ENCODE measurements at places on chromosomes 12 and 14. TPM values are rescaled to one million over a fixed set of nuclear protein-coding genes. Genes with fewer than 3 reads are reported as not detected.

DNA sequence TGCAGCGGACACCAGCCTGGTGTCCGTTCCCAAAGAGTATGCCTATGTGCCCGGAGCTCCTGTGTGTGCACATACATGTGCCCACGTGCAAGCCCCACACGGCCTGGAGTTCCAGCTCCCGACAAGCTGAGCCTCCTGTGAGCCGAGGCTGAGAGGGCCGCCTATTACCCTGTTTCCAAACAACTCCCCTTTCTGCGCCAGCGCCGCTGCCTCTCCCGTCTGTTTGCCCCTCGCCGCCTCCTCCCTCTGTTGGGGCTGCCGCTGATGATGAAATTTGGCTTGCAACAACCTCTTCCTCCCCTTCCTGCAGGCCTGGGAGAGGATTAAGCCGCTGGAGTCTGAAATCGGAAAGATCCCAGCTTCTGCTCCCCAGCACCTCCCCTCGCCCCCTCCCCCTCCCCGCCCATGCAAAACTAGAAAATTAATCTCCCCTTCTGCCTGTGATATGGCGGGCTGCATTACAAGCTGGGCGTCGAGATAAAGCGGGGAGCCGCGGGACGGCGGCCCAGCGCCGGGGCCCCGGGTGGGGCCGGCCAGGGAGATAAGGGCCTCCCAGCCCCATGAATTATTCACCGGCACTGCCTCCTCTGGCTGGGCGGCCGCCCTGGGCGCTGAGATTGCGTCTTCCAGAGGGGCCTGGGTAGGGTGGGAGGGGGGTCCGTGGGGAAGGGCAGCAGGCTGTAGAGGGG lies 6.8 kb upstream of the ASIC1 start:
- DNase-seq: peak; percentile 78

DNA sequence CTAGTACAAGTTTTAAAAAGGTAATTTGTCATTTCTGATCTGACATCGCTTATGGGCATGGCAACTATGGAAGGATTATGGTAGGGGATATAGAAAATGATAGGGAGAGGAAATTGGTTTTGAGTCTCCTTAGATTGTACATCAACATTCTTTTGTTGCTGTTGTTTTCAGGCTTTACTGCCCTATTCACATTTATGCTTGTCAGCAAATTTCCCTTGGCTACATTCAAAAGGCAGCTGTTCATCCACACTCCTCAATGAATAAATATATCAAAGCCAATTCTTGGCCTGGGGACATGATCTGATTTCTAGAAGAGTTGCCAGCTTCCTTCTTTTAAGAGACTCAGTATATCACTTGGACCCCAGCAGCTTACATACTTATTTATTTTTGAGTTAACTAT lies 283.4 kb downstream of the CEP128 start:
- no peak for DNase-seq

DNA sequence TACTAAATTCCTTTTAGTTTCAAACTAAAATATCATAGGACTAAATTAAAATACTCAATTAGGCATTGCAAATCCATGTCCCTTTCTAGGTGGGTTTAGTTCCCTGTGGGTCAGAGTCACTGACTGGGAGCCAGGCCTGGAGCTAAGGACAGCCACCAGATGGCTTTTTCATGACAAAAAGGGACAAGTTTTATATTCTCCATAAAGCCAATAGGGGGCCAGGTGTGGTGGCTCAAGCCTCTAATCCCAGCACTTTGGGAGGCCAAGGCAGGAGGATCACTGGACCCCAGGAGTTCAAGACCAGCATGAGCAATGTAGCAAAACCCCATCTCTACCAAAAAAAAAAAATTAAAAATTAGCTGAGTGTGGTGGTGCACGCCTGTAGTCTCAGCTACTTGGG lies 35.4 kb upstream of the EIF5 start:
- DNase-seq: no peak

- no peak for DNase-seq
These were observed 58.0 kb upstream of the EVL start for GRCh38 chr14:100007254-100007653.

DNA sequence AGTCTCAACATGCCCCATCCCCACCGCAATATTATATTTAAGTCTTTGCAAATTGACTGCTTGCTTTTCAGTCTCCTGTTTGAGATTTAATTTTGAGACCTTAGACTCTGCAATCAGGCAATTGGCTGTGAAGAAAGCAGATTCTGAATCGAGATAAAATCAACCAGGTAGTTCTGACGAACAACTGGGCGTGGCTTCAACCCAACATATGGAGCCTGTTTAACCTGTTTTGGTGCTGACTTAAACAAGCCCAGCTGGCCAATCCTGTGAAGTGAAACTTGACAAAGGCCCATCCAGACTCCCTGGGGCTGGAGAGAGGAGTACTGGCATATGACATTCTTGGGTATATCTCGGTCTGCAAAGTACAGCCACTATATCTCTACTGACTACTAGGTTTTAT lies 9.8 kb upstream of the CIPC start:
- peak; percentile 84 for DNase-seq

- no peak for DNase-seq
These were observed 524.8 kb downstream of the SOX5 start for GRCh38 chr12:23424685-23425084.

- DNase-seq: no peak
These were observed 2.3 kb downstream of the HDAC7 start for GRCh38 chr12:47817272-47818006.

DNA sequence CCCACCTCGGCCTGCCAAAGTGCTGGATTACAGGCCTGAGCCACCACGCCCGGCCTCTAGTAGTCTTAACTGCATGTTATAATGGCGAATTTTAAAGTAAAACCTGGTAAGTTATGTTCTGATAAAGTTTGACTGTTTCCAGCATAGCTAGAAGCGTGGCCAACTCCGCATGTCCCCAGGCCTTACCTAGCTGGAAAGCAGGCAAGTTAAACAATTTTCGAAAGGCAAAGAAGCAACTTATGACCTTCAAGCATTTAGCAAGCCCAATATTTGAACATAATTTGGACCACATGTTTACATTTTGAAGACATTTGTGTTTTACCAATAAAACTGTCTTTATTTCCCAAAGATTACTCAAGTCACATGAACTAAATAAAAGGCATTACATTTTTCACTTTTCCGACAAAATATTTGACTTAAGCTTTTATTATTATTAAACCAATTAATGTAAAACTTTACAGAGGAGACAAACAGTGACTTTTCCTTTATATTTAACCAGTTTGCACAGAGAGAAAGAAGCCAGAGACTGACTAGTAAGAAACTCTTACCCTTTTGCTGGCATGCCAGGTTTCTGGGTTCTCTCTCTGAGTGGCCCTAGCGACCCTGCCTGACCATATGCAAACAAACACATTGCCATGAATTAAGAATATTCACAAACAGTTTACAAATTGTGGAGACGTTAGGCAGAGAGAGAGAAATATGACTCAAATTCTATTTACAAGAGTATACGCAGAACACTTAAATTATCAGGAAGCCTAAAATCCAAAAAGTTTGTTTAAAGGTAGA lies 106.3 kb downstream of the RIN3 start:
- no peak for DNase-seq

DNA sequence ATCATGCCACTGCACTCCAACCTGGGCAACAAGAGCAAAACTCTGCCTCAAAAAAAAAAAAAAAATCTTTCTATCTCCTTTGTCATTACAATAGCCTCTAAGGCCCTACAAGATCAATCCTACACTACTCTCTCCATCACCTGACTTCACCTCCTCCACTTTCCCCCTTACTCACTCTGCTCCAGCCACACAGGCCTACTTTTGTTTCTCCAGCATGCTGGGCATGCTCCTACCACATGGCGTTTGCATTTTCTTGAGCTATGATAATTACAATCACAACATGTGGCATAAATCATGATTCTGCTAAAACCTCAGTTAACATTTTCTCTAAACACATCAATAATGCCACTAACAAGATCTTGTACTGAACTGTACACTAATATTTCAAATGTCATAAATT lies 7.8 kb downstream of the PPP1R13B start:
- no peak for DNase-seq

DNA sequence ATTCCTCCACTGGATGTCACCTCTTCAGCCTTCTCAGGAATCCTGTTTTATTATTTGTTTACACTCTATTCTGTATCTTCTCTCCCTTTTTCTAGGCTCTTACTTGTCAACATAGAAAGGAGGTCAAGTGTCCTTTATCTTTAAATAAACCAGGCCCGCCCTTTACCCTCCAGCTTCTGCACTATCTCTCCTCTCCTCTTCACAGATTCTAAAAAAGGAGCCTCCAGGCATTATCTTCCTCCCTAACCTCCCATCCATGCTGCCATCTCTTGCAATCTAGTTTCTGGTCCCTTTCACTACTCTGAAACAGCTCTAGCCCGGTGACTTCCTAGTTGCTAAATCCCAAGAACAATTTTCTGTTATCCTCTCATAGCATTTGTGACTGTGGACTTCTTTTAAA lies 24.1 kb upstream of the ARID2 start:
- no peak for DNase-seq

The KRT77 gene
- total RNA-seq: not detected

The KRT79 gene
- total RNA-seq: 1.0 TPM

Measured in upper lobe of left lung (tissue), 6 donors.